ENCODE measurements at places on chromosomes 1 and 21. TPM values are rescaled to one million over a fixed set of nuclear protein-coding genes. Genes with fewer than 3 reads are reported as not detected.

Gene PDC
- total RNA-seq = not detected

DNA sequence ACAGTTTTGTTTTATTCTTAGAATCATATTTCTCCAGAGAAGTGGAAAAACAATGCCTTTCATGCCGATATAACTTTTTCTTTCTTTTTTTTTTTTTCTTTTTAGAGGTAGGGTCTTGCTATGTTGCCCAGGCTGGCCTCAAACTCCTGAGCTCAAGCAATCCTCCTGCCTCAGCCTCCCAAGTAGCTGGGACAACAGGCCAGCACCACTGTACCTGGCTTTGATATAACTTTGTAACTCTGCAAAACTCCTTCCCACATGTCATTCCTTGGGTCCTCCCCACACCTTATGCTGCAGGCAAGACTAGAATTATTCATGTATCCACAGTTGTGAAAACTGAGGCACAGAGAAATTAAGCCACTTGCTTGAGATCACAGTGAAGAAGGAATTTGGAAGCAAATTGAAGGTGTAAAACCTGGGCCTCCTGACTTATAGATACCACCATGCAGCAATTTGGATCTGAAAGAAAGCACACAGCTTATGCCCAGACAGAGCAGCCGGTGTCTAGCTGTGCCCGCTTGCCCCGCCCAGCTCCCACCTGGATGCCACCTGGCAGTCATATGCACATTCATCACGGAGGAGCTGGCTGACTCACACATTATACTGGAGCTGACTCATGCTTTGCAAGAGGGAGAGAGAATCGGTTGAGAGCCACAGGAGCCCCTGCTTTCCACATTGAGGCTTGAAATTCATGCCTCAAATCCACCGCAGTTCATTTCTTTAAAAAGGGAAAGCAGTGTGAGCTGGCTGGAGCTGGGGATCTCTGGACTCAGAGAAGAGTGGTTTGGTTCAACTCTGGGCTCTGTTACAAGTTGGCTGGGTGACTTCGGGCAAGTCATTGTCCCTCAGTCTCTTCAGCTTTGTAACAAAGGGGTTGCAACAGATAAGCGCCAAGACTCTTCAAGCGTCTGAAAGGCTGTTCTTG is 8.3 kb upstream of the SLC2A1 start:
- no peak for DNase-seq

Gene LRRC8C
- total RNA-seq = 19.7 TPM

DNA sequence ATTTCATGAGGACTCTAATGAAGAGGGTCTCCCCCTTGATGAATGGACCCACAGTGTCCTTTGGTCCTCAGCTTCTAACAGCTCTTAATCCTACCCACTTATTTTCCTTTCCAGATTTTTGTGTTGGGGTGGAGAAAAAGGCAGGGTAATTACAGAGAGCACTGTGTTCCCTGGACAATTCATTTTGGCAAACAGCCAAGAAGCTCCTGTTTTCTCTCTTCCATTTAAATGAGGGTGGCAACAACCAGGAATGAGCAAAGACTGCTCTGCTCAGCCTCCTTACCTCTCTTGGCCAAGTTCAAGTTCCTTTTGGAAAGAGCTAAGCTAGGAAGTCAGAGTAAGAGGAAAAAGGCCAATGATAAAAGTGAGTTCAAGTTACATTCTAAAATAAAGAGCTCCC is 11.9 kb downstream of the XKR8 start:
- DNase-seq = peak; percentile 85

DNA sequence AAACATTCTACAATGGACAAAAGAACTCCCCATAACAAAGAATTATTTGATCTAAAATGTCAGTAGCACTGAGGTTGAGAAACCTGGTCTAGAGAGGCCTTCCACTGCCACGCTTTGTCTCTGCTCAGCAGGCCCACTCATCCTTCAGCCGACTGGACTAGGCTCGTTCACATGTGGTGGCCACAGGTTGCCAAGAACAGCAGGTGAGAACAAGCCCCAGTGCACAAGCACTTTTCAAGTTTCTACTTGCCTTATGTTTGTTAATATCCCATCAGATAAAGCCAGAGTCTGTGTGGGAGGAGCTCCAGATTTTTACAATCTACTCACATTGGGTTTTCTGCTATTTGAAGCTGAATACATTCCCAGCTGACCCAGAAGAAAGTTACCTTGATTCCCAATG is 9.1 kb upstream of the EFHD2 start:
- DNase-seq = no peak

DNA sequence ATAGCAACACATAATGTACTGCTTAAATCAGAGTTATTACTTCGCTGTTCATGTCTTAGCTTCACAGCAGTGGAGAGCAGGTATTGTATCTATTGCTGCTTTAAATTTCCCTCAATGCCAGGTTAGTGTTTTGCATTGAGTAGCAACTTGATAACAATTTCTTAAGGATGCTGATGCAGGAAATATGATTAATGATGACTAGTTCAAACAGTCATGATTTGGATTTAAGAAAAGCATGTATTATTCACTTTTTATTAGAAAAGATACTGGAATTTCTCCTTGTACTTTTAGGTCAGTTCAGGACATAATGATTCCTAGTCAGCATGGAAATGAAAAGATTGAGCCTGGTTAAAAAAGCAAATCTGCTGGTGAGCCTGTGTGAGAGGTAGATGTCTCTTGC is 67.2 kb upstream of the ARHGAP29 start:
- DNase-seq = no peak

GRCh38 chr1:39799770-39800470 is 11.3 kb upstream of the BMP8B start:
- DNase-seq = no peak

GRCh38 chr1:241802863-241803262 is 45.1 kb upstream of the EXO1 start:
- DNase-seq = no peak

Gene HSD3B2
- total RNA-seq = not detected

Gene SPRR2A
- total RNA-seq = not detected

- no peak for DNase-seq
Observed at GRCh38 chr1:34060187-34060730, 104.8 kb downstream of the CSMD2 start.

DNA sequence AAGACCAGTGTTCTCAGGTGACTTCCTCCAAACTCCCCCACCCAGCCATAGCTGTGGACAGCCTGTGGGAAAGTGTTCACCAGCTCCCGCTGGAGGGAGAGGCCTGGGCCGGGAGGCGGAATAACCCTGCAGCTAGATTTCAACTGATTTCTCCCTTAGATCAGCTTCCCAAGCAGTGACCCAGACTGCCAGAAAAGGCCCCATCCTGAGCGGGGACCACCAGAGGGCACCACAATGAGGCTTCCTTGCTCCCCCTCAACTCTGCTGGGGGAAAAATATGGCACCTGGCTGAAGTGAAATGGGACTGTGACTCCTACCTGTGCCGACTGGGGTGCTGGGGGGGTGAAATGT is 50.8 kb downstream of the RHBG start:
- DNase-seq = no peak

Gene KCNK2
- total RNA-seq = 184 TPM

Gene CDC14A
- 13.8 TPM for total RNA-seq

DNA sequence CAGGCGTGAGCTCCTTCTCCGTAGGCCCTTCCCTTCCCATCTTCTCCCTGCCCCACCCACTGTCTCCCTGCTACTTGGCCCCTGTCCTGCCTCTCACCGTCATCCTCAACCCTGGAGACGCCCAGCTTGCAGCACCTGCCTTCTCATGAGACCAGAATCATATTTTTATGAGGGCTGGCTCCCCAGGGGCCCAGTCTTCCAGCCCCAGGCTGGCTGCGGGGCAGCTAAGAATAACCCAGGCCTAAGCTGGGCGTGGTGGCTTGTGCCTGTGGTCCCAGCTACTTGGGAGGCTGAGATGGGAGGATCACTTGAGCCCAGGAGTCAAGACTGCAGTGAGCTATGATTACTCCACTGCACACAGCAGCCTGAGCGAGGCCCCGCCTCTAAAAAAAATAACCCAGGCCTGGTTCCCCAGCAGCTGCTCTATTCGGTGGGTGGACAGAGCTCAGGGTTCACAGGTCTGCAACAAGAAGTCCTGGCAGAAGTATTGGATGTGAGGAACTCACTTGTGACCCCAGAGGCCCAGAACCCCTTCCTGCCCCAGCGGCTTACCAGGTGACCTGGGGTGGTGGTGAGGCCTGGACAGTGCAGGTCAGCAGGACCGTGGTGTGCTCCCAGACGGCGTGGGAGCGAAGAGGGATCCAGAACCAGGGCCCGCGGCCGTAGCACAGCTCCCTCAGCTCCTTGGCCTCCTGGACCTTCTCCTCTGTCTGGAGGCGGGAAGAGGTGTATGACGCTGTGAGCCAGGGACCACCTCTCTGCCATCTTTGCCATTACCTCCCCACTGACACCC is 6.4 kb downstream of the MYOM3 start:
- DNase-seq = no peak

GRCh38 chr1:204353213-204353910 is 6.4 kb downstream of the PLEKHA6 start:
- no peak for DNase-seq

- no peak for DNase-seq
Observed at GRCh38 chr1:16927711-16928485, 6.2 kb downstream of the CROCC start.

DNA sequence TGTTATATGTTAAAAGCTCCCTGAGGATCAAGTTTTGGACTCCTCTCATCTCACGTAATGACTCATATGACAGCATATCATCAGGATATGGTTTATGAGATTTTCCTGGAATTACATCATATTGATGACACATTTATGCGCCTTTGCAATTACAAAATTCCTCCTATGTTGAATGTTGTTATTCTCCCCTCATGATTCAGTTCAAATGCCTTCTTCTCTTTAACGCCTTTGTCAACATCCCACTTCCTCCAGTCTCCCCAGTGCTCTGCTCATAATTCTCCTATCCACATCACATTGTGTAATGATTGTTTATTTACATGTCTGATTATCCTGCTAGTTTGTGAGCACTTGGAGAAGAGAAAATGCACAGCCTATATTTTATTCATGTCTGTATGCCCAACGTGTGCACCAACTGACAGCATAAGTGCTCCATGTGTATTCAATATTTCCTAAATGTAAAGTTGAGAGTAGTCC is 80.9 kb upstream of the BACH1 start:
- no peak for DNase-seq

Gene CIART
- 4.3 TPM for total RNA-seq

DNA sequence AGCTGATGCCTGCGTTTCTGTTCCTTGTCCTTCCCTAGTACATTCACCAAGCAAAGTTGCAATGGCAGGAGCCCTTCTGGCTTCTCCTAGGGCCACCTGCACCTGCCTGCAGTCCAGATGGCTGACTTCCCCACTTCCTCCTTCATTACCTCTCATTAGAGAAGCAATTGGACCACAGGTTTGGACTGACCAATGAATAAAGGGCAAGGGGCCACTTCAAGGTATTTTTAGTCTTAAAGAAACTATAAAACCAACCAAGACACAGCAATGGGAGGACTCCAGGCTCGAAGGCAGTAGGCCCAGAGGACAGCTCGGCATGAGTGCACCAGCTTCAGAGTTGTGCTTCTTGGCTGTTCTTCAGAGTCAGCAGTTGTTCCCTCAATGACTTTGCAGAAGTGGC is 60.8 kb upstream of the ROR1 start:
- DNase-seq = no peak

GRCh38 chr1:172163498-172164215 is 256.8 kb upstream of the C1orf105 start:
- no peak for DNase-seq

DNA sequence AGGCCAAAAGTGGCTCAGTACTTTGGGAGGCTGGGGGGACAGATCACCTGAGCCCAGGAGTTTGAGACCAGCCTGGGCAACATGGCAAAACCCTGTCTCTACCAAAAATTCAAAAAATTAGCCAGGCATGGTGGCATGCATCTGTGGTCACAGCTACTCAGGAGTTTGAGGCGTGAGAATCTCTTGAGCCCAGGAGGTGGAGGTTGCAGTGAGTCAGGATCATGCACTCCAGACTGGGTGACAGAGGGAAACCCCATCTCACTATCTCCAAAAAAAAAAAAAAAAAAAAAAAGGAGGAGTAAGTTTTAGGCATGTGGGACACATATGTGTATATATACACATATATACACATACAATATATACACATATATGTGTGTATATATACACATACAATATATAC is 165.3 kb upstream of the DPYD start:
- no peak for DNase-seq

Gene CCDC24
- total RNA-seq = 5.4 TPM

GRCh38 chr1:170290276-170290675 is 144.5 kb downstream of the NTMT2 start:
- DNase-seq = no peak

Gene GNG4
- 38.3 TPM for total RNA-seq

Gene SPATA45
- total RNA-seq = 4.7 TPM

GRCh38 chr1:197915862-197916499 is 1.2 kb upstream of the LHX9 start:
- no peak for DNase-seq

DNA sequence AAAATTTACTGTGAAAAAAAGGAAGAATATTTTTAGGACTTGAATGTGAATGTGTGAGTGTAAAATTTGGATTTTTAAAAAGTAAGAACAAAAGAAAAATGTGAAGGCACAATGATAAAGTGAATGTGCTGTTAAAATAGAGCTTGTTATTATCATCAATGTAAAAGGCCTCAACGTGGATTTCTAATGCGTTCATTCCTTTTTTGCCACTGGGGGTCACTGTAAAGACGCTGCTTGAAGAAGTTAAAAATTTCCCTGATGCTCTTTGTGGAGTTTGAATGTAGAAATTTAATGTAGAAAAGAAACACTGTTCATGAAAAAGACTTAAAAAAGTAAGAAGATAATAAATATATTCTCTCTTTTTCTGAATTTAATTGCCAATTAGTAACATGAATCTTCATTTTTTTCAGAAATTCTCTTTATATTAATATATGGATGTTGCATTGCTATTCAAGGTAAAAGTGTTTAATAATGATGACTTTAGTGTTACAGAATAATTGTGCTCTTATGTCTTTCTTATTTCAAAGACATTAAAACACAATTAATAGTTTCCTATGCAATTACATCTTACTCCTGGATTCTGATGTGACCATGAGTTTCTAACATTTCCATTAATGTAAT is 161.5 kb downstream of the DNM3 start:
- peak; percentile 26 for DNase-seq
